ENCODE measurements at places on chromosomes 13 and 19.

DNA sequence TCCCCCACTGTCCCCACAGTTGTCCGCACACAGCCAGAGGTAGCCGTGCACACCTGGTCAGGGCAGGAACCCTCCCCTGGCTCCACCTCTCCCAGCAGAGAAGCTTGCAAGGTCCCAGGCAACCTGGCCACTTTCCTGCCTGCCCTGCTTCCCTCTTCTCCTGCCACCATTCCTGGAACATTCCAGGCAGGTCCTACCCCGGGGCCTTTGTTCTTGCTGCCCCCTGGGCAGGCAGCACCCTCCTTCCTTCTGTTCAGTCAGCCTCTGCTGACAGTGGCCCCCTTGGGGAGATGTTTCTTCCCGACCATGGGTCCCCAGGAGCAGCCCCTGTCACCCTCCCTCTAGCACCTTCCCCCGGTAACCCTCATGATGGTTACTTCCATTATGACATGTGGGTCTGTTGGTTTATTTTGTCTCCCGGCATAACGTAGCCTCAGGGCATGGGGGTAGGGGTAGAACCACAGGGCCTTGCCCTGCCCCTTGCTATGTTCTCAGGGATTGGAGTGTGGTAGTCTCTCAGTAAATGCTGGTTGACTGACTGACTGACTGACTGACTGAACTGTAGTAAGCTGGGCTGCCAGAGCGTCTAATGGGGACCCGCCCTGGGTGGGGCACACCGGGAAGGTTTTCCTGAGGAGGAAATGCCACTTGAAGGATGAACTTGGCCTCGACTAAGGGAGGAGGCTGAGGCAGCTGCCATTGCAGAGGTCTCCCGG is 10.8 kb downstream of the PAK4 start:
- DNase-seq = no peak

DNA sequence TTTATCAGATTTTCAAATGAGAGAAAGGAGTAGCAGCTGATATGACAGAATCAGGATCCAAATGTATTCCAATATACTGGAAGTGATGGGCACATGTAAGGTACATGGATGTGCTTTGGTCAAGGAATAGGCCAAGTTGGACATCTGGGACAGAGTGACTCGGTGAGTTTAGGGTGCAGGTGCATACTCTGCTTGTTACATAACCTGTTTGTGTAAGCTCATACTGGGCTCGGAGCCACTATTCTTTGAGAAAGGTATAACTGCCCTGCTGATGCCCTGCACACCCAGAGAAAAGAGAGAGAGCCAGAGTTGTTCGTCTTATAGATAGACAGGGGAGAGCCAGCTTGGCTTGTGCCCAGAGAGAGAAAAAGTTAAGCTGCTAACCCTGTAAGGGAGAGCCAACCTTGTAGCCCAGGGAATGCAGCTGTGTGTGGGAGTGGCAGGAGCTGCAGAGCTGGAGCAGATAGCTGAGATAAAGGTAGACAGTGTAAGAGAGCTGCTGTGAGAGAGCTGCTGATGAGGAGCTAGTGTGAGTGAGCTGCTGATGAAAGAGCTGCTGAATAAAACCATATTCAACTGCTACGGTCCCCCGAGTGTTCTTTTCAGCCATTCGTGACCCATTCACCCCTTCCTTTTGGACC is 40.7 kb upstream of the N4BP2L1 start:
- DNase-seq = no peak

- no peak for DNase-seq
Observed at GRCh38 chr13:74892096-74892495, 589.9 kb downstream of the TBC1D4 start.

GRCh38 chr19:29677001-29677817 is 11.9 kb downstream of the PLEKHF1 start:
- DNase-seq = no peak

DNA sequence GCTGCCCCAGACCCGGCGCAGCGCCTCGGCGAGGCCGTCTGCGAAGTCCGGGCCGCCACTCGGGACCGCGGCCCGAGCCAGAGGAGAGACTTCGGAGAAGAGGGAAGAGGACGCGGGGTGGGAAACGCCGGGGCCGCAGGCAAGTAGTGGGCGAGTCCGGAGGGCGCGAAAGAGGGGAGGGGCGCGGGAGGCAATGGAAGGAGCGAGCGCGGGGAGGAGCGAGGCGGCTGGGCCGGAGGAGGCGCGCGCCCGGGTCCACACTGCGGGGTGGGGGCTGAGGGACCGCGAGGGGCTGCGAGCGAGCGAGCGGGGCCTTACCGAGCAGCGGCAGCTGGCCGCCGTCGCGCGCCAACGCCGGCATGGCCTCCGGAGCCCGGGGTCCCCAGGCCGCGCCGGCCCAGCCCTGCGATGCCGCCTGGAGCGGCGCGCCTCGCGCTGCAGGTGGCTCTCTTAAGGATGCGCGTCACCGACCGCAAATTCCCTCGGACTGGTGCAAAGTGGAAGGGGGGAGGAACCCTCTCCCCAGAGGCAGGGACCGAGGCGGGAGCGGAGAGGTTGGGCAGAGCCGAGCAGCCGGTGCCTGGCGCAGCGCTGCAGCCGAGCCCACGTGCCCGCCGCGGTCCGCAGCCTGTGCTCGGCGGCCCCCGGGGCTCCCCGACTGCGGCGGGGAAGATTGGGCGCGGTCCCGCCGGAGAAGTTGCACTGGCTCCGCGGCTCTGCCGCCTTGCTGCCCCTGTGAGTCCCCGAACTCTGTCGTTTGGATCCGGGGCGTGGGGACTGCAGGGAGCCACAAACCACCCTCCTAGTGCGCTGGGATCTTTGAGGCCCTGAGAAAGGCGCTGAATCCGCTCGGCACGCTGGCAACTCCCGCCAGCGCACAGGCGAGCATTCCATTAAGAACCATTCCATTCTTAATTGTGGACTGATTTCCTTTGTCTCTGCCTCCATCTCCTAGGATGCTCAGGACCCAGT is at the start of gene FLT3:
FLT3 (minus strand) TSS at position 427 of the 972 bp plus-strand sequence; CDS start at position 361, 66 bp downstream.
- DNase-seq = peak; percentile 51

- no peak for DNase-seq
Observed at GRCh38 chr13:47100214-47100853, 203.5 kb upstream of the HTR2A start.

DNA sequence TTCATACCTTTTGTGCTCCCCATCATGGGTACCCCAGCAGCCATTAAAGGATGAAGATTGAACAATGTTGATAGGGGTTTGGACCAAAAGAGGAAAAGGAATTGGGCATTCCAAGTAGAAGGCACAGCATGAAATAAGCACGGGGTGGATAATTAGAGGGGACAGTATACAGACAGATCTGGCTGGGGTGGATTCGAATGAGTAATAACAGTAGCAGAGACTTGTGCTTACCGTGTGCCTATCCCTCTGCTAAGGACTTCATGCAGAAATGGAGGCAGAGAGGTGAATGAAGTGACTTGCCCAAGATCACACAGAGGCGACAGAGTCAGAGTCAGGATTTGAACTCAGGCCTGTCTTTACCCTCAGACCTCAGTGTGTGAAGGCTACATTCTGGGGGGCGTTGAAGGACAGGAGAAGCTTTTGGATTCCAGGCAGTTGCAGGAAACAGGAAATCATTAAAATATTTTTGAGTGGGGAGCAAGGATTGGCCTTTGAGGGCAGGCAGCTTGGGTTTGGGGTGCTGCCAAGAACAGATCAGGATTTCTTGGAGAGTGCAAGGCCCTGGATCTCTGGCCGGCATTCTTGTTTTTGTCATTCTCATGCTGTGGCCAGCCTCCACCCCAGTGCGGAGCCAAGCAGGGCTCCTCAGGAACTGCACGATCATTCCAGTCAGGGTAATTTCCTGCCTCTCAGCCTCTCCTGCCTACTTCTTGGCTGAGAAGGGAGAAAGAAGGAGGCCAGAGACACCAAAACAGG is 18.7 kb downstream of the PAF1 start:
- DNase-seq = no peak

DNA sequence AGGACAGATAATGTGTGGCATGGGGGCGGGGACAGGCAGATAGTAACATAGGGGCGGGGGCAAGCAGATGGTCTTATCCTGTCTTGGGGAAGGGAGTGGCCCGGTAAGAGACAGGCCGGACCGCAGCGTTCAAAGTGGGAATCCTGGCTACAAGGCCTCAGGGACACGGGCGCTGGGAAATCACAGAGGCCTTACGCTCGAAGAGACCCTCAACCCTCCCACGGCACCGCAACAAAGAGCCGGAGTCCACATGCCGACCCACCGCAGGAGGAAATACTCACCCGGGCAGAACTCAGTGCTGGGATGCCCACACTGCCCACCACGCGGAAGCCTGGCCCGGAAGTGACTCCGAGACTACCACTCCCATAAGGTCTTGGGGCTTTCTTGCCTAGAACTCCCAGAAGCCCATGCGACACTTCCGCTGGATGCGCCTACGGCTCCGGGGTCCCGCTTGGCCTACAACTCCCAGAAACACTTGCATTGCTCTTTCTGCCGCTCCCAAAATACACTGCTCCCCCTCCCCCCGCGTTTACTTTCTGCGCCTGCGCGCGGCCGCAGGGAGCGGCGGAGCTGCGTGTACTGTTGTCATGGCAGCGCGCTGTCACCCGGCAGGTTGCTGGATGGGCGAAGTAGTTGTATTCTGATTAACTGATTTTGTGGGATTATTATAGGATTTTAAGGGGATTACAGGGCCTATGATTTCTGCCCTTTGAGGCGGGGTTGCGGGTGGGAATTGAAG is at the start of gene CTU1:
CTU1 (minus strand) TSS at position 344 of the 739 bp plus-strand sequence. CDS start 3,840 bp downstream, outside the sequence.
- peak; percentile 99 for DNase-seq

- no peak for DNase-seq
Observed at GRCh38 chr13:21549633-21550032, 54.3 kb downstream of the MICU2 start.

DNA sequence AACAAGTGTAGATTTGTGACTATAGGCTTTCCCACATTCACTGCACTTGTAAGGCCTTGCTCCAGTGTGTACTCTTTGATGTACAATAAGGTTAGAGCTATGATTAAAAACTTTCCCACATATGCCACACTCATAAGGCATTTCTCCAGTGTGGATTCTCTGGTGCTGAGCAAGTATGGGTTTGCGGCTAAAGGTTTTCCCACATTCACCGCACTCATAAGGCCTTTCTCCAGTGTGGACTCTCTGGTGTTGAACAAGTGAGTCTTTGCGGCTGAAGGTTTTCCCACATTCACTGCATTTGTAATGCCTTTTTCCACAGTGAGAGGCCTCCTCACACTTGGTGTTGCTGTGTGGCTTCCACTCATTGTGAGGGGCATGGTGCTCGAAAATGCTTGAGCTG is 3.7 kb downstream of the ZNF772 start:
- no peak for DNase-seq

DNA sequence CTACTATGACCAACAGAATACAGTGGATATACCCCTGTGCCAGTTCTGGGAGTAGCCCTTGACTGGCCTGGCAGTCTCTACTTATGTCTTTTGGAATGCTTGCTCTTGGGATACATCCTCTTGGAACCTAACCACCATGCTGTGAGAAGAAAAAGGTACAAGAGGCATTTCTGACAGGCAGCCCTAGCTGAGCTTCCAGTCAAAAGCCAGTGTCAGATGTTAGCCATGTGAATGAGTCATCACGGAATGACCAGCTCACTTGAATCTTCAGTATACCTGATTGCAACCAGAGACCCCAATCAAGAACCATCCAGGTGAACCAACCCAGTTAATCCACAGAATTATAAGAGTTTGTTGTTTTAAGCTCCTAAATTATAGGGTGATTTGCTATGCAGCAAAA is 4.1 kb downstream of the CCDC169 start:
- DNase-seq = no peak

DNA sequence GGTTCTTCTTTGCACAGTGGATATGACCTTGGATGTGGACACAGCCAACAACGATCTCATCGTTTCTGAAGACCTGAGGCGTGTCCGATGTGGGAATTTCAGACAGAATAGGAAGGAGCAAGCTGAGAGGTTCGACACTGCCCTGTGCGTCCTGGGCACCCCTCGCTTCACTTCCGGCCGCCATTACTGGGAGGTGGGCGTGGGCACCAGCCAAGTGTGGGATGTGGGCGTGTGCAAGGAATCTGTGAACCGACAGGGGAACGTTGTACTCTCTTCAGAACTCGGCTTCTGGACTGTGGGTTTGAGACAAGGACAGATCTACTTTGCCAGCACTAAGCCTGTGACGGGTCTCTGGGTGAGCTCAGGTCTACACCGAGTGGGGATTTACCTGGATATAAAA is 9.4 kb downstream of the RFPL4AL1 start:
- DNase-seq = no peak

DNA sequence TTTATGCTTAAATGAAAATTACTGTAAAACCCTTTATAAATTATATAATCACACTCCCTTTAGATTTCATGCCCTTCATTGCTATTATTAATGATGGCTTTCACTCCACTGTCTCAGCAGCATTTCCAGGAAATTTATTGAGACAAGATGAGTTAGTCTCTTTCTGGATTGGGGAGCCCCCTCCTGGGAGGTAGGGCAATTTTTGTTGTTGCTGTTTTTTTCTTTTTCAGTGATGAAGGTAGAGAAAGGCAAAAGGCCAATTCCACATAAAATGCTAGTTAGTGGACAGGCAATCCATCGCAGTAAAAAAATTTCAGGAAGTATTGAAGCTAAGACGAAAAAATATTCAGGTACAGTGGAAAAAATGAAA is 80.2 kb downstream of the TEX26 start:
- DNase-seq = no peak

DNA sequence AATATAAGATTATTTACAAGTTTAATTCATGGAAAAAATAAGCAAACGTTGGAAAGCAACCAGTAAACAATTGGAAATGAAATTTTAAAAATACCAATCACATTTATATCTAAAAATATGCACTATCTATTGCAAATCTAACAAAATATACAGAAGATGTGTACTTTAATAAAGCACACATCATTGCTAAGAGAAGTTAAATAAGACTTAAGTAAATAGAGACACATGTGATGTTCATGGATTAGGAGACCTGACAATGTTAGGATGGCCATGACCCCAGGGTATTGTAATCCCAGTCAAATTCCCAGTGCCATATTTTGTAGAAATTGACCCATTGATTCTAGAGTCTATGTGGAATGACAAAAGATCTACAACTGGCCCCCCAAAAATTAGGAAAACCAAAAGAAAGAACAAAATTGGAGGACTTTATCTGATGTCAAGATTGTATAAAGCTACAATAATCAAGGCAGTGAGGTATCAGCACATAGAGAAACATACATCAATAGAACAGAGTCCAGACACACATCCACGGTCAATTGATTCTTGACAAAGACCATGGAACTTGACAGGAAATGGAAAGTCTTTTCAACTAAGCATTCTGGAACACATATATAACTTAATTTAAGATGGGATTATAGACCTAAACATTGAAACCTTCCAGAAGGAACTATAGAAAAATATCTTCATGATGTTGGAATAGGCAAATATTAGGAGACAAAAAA is 90.8 kb upstream of the USP29 start:
- no peak for DNase-seq

GRCh38 chr19:30402436-30403202 is 30.4 kb downstream of the ZNF536 start:
- DNase-seq = no peak

GRCh38 chr13:85828094-85828684 is 29.0 kb upstream of the SLITRK6 start:
- no peak for DNase-seq

Data from CD4-positive, alpha-beta T cell treated with Interleukin-15 for 1 hour (primary cell).